ENCODE measurements at places on chromosomes 2 and 18. TPM values are rescaled to one million over a fixed set of nuclear protein-coding genes. Genes with fewer than 3 reads are reported as not detected.

NXPH2 gene
- polyA plus RNA-seq, result 1.4 TPM

RTP5 gene
- not detected for polyA plus RNA-seq

DES gene
- polyA plus RNA-seq, result 10.2 TPM

ATP6V1B1 gene
- polyA plus RNA-seq, result 3.0 TPM

ESPNL gene
- polyA plus RNA-seq, result 3.4 TPM

SLC5A7 gene
- polyA plus RNA-seq, result 0.09 TPM

CRYGC gene
- not detected for polyA plus RNA-seq

BCS1L gene
- polyA plus RNA-seq, result 53.6 TPM

RAB27B gene
- polyA plus RNA-seq, result 4.9 TPM

CDH7 gene
- 0.97 TPM for polyA plus RNA-seq

KIF5C gene
- polyA plus RNA-seq, result 25.6 TPM

RESP18 gene
- polyA plus RNA-seq, result not detected

TSHZ1 gene
- polyA plus RNA-seq, result 28.5 TPM

LOXHD1 gene
- polyA plus RNA-seq, result 1.6 TPM

CD207 gene
- not detected for polyA plus RNA-seq

DNA sequence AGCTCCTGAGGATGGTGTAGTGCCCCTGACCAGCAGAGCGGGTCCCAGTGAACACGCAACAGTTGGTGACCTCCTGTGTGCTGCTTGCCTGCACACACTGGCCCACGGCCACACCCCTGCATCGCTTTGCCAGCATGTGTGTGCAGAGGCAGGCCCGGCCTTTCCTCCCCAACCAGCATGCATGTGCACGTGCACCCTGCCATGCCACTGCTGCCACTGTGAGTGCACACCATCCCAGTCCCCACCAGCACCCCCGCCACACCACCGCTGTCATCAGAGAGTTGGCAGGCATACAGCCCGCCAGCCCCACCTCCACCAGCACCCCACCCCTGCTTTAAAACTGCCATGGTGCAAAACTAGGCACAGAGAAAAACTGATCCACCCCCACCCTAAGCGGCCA is 197.4 kb upstream of the SRD5A2 start:
- DNase-seq, result no peak

- DNase-seq, result no peak
These were observed 156.1 kb downstream of the ANTXR1 start for GRCh38 chr2:69168950-69169654.

GRCh38 chr2:164764996-164765395 is 76.6 kb downstream of the COBLL1 start:
- DNase-seq, result no peak

DNA sequence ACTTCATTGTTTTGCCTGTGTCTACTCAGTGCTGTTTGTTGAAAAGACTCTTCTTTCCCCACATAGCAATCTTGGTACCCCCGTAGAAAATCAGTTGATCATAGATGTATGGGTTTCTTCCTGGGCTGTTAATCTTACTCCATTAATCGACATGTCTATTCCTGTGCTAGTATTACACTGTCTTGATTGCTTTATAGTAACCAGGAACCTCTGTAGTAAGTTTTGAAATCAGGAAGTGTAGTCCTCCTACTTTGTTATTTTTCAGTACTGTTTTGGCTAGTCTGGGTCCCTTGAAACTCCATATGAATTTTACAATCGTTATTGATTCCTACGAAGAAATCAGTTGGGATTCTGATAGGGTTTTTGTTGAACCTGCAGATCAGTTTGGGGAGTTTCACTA is 78.8 kb upstream of the FAM136A start:
- DNase-seq, result no peak

- no peak for DNase-seq
These were observed 6.2 kb upstream of the TWIST2 start for GRCh38 chr2:238841542-238842164.

DNA sequence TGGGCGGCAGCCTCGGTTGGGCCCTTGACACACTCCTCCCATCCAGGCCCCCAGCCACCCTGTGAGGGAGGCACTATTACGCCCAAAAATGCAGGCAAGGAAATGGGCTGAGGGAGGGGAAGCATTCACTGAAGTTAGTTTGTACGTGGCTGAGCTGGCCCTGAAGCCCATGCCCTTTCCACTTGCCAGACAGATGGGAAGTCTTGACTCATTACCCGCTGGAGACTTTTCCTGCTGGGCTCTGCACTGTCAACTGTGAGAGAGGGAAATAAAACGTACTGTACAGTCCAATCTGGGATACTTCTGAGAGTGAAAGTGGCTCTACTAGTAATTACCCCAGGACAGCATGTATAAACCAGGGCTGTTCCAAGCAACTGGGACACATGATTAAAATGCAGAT is 125.9 kb downstream of the MSH2 start:
- DNase-seq, result no peak

DNA sequence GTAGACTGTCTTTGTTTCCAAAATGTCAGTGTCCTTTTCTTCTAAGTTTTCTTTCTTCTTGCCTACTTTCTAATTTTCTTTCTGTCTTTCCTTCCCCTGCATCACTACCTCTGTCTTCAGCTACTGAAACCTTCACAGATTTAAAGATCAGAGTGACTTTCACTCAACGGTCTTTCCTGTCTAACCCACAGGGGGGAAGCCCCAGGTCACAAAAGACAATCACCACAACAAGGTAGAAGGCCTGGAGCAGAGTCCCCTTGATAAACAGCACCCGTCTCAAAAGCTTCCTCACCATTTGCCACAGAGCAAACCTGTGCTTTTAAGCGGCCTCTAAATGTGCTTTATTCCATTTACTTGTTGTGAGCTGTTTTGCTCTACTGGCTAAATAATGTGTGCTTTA is 665.4 kb downstream of the BCL11A start:
- no peak for DNase-seq

GRCh38 chr2:15348636-15349035 is 212.5 kb downstream of the NBAS start:
- no peak for DNase-seq

- DNase-seq, result no peak
These were observed 202.1 kb downstream of the ANKRD30B start for GRCh38 chr18:14949800-14950664.

GRCh38 chr2:71714601-71715240 is 261.4 kb downstream of the DYSF start:
- DNase-seq, result no peak

- DNase-seq, result no peak
These were observed 1775.1 kb upstream of the PIK3C3 start for GRCh38 chr18:40179729-40180461.

DNA sequence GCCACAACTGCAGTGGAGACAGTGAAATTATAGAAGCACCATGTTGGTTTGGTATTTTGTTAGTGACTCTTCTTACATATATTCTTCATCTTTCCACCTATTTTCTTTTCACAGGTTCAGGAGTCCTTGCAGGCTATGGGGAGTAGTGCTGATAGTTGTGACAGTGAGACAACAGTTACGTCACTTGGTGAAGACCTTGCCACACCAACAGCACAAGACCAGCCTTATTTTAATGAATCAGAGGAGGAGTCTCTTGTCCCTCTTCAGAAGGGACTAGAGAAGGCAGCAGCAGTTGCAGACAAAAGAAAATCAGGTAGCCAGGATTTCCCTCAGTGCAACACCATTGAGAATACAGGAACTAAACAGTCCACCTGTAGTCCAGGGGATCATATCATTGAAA is 23.6 kb downstream of the ITPRID2 start:
- DNase-seq, result no peak

GRCh38 chr2:112972423-112973086 is 5.3 kb upstream of the IL36G start:
- DNase-seq, result no peak

DNA sequence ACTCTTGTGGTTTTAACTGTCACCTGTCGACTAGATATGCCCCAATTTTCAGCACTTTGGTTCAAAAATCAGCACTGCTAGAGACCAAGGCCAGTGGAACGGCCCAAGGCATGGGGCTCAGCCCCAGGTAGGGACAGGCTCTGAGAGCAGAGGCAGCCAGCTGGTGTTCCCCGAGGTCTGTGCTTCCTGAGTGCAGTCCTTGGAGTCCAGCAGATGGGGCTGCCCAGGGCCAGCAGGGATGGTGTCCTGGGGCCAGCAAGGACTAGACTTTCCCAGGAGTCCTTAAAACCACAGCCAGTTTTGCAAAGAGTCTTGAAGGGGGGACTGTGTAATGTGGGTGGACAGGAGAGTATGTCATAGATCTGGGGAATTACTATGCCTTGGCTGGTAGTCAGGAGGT is 56.3 kb downstream of the POMC start:
- DNase-seq, result no peak

- no peak for DNase-seq
These were observed 462.4 kb upstream of the ACVR2A start for GRCh38 chr2:147382322-147382948.

- no peak for DNase-seq
These were observed 34.5 kb downstream of the BCL2 start for GRCh38 chr18:63284827-63285733.

- DNase-seq, result no peak
These were observed 34.5 kb downstream of the KCNG3 start for GRCh38 chr2:42459296-42459695.

- DNase-seq, result peak; percentile 65
These were observed 26.7 kb upstream of the SMIM21 start for GRCh38 chr18:75454022-75454795.

DNA sequence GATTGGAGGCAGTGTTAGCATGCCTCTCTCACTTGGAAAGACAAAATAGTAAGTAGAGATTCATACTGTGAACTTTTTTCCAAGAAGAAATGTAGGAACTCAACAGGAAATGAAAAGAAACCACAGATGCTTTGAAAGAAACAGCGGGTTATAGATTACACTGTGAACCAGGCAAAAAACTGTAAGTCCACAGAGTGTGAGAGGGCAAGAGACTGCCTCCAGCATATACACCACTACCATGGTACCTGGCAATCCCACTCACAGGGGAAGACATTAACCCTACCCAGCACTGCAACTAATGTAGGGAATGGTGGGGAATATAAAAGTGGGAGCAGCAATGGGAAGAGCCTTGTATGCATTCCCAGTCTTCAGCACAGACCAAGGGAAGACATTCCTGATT is 150.6 kb upstream of the GALNT5 start:
- DNase-seq, result no peak

- DNase-seq, result no peak
These were observed 69.8 kb upstream of the TANK start for GRCh38 chr2:161090411-161090810.

DNA sequence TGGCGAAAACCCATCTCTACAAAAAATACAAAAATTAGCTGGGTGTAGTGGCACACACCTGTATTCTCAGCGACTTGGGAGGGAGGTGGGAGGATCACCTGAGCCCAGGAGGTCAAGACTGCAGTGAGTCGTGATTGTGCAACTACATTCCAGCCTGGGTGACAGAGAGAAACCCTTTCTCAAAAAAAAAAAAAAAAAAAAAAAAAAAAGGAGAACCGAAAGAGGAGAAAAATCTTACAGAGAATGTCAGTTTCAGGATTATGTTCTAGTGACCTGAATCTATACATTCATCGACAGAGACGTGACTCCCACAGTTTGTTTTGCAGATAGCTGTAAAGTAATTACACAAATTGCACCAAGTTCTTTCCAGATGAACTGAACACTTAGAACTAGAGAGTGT is 187.8 kb downstream of the FTCDNL1 start:
- DNase-seq, result no peak

- DNase-seq, result no peak
These were observed 69.6 kb downstream of the ZNF516 start for GRCh38 chr18:76425146-76426131.

- DNase-seq, result no peak
These were observed 555.3 kb downstream of the RNF144A start for GRCh38 chr2:7472465-7472864.

DNA sequence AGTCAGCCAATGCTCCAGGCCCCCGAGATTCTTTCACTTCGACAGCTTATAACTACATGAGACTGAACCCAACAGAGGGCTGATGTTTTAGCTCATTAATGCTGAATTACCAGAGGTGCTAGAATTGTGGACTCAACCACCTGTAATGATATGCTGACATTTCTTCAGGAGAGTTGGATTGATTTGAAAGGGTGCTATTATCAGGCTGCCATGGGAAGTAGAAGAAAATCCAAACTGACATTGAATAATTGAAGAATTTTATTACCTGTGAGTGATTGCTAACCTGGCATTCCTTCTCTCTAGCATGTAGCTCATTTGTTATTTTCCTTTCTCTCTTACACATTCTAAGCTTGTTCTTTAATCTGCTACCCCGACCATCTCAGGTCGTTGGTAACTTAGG is 488.8 kb downstream of the PID1 start:
- DNase-seq, result no peak

DNA sequence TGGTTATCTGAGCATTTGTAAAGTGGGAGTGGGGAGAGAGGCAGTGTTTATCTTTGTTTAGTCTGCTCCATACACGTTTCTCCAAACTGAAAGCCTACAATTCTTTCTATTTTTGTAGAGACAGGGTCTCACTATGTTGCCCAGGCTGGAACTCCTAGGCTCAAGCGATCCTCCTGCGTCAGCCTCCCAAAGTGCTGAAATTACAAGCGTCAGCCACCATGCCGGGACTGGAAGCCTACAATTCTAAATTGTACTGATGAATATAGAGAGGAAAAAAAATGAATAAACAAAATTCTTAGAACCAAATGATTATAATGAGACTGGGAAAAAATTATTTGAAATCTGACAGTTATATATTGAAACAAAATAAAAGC is 1.4 kb upstream of the ZFAND2B start:
- DNase-seq, result no peak

Data from right lung (tissue), 10 donors.